Kidney epithelial cell (primary cell): ENCODE measurements at places on chromosomes 4 and X. TPM values are rescaled to one million over a fixed set of nuclear protein-coding genes. Genes with fewer than 3 reads are reported as not detected.

Gene SSX3
- total RNA-seq, result not detected in 2 replicates

Gene RAB40A
- total RNA-seq, result 0.13 TPM in 1 of 2 replicates, not detected in the other

Gene ZFP42
- total RNA-seq, result 8.8 and 9.1 TPM in 2 replicates

Gene GC
- not detected in 2 replicates for total RNA-seq

Gene PTTG2
- not detected in 2 replicates for total RNA-seq

Gene ITIH6
- not detected in 2 replicates for total RNA-seq

Gene CTAG1B
- not detected in 2 replicates for total RNA-seq
